Activated CD8-positive, alpha-beta T cell treated with anti-CD3 and anti-CD28 coated beads for 36 hours (primary cell): ENCODE measurements at places on chromosomes 12 and 14. TPM values are rescaled to one million over a fixed set of nuclear protein-coding genes. Genes with fewer than 3 reads are reported as not detected.

The TPPP2 gene
- not detected for total RNA-seq

The MIP gene
- not detected for total RNA-seq

The CCDC177 gene
- not detected for total RNA-seq

The BBOF1 gene
- 1.2 TPM for total RNA-seq

The POTEG gene
- not detected for total RNA-seq

- H3K4me1 ChIP-seq: peaks cover 2% of the 10 kb centered on the region
- no peaks in the 10 kb centered on the region for H3K36me3 ChIP-seq
- H3K27me3 ChIP-seq: peaks cover 21% of the 10 kb centered on the region
- peak within 1 kb of the TSS; percentile 54 for H3K4me3 ChIP-seq
- H3K27ac ChIP-seq: no peak within 1 kb of the TSS
- DNase-seq: peak; percentile 77
These were observed at the start of gene PLEKHH1 for GRCh38 chr14:67532998-67533753. TSS of gene PLEKHH1 (plus strand) at chr14:67533290. CDS start at chr14:67541868, 8,578 bp downstream.

GRCh38 chr12:1463073-1463905, 131.1 kb downstream of the FBXL14 start:
- no peaks in the 10 kb centered on the region for H3K4me1 ChIP-seq
- H3K27me3 ChIP-seq: no peaks in the 10 kb centered on the region

DNA sequence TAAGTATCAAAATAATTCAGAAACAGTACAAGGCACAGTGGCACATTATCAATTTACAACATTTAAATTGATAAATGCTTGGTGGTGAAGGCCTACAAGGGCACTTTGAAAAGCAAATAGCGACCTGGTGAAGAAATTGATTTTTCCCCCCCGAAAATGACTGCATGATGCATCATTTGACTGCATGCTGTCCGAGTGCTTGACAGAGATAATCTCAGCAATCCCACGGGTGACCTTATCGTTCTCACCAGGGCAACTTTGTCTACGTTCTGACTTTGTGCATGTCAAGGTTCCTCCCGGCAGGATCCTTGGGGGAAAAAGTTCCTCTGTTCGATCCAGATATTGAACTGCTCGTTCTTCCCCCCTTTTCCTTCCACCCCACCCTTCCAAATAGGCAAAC, 384.8 kb downstream of the EGLN3 start:
- no peaks in the 10 kb centered on the region for H3K27me3 ChIP-seq
- peaks cover 2% of the 10 kb centered on the region for H3K4me1 ChIP-seq
- no peak overlapping the region for H3K27ac ChIP-seq
- no peak for DNase-seq

GRCh38 chr14:92539419-92539818, 25.8 kb downstream of the RIN3 start:
- DNase-seq: no peak
- peaks cover 85% of the 10 kb centered on the region for H3K4me1 ChIP-seq
- H3K27ac ChIP-seq: peak overlapping the region; percentile 82
- H3K36me3 ChIP-seq: peaks cover 24% of the 10 kb centered on the region
- no peak overlapping the region for H3K4me3 ChIP-seq

GRCh38 chr12:115013236-115013981, 329.4 kb upstream of the TBX3 start:
- no peaks in the 10 kb centered on the region for H3K27me3 ChIP-seq
- H3K4me1 ChIP-seq: no peaks in the 10 kb centered on the region
- H3K27ac ChIP-seq: no peak overlapping the region
- no peaks in the 10 kb centered on the region for H3K36me3 ChIP-seq

DNA sequence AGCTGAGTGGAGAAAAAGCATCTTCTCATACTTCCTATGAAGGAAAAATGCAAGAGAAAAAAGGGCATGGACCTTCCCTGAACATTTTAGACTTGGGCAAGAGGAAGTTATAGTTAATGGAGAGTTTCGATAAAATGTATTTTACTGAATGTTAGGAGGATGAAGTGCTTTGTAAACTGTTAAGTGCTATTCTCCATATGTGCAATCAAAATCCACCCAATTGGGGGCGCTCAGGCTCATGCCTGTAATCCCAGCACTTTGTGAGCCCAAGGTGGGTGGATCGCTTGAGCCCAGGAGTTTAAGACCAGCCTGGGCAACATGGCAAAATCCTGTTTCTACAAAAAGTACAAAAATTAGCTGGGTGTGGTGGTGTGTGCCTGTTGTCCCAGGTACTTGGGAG, 1.9 kb upstream of the CNPY2 start:
- peaks cover 11% of the 10 kb centered on the region for H3K4me1 ChIP-seq
- DNase-seq: peak; percentile 39
- no peak overlapping the region for H3K27ac ChIP-seq
- no peaks in the 10 kb centered on the region for H3K27me3 ChIP-seq

DNA sequence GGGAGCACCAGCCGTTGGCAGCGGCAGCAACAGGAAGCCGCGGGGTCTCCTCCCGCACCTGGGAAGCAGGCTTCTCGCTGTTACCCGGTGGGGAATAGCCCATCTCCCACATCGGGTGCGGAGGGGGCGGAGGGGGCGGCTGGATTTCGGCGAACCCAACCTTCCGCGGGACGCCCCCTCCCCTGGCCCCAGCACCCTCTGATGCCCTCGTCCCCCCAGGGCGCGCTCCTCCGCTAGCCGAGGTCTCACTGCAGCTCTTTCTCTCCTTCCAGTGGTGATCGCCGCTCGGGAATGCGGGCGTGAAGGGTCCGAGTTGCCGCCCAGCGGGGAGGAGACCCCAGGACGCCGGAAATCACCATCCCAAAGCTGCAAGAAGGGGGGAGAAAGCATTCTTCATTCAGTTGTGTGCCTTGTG, 303 bp downstream of the SAMD4A start:
- peak overlapping the region; percentile 84 for H3K4me3 ChIP-seq
- H3K4me1 ChIP-seq: peaks cover 19% of the 10 kb centered on the region
- peaks cover 21% of the 10 kb centered on the region for H3K27me3 ChIP-seq
- H3K27ac ChIP-seq: peak overlapping the region; percentile 86
- H3K36me3 ChIP-seq: peaks cover 18% of the 10 kb centered on the region

DNA sequence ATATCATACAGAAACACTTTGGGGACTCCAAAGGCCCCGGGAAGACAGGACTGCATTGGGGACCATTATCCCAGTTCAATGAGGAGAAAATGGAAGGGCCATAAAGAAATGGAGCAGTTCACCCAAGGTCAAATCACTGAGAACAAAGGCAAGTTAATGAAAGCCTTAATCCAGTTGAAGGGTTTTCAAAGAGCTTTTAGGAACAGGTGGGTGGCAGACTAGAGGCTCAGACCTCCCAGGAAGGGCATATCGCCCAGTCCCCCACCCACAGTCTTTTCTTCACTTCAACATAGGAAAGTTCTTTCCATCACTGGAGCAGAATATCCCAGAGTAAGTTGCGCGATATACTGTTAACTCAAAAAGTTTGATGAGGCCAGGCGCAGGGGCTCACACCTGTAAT, 136.1 kb upstream of the CCND2 start:
- H3K27ac ChIP-seq: peak overlapping the region; percentile 95
- peaks cover 75% of the 10 kb centered on the region for H3K4me1 ChIP-seq
- no peak for DNase-seq
- peaks cover 4% of the 10 kb centered on the region for H3K36me3 ChIP-seq
